Vagina (tissue), 2 donors: ENCODE measurements at places on chromosomes 5 and 9. TPM values are rescaled to one million over a fixed set of nuclear protein-coding genes. Genes with fewer than 3 reads are reported as not detected.

DNA sequence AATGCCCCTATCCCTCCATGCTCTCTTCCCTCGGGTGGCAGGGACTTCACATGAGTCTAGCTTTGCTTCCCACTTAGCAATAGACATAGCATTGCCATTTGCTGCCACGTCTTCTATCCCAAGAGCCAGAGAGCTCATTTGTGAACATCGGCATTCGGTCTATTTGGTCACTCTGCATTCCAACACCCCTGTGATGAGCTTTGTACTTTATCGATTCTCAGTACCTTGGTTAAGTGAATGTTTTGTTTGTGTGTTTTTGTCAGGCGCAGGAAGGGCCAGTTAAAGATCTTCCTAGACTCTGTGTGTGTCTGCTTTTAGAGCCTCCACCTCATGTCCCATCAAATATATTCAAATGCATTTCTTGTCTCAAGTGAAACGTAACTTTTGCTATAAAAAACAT, 141.7 kb downstream of the TARS1 start:
- H3K27me3 ChIP-seq: no peaks in the 10 kb centered on the region
- H3K4me3 ChIP-seq: no peak overlapping the region
- H3K36me3 ChIP-seq: no peaks in the 10 kb centered on the region
- no peak for DNase-seq
- H3K27ac ChIP-seq: no peak overlapping the region

DNA sequence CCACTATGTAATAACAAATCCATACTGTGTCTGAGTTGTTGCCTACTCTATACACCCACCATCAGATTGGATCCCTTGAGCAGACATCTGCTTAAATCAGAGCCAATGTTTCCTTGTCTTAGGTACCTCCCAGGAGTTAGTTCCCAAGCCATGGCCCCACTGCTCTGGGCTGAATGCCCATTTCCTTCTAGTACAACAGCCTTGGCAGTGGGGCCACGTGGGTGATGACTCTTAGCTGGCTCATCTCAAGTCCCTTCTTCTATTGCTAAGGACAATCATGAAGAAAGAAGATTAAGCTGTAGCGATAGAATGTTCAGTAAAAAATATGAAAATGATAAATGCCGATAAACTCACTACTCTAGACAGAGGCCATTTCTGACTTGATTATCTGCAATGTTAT, 16.6 kb downstream of the PTGR1 start:
- H3K4me3 ChIP-seq: no peak overlapping the region
- no peak overlapping the region for H3K27ac ChIP-seq
- H3K36me3 ChIP-seq: no peaks in the 10 kb centered on the region
- H3K4me1 ChIP-seq: no peaks in the 10 kb centered on the region

The FYB1 gene
- total RNA-seq: 10.8 TPM

DNA sequence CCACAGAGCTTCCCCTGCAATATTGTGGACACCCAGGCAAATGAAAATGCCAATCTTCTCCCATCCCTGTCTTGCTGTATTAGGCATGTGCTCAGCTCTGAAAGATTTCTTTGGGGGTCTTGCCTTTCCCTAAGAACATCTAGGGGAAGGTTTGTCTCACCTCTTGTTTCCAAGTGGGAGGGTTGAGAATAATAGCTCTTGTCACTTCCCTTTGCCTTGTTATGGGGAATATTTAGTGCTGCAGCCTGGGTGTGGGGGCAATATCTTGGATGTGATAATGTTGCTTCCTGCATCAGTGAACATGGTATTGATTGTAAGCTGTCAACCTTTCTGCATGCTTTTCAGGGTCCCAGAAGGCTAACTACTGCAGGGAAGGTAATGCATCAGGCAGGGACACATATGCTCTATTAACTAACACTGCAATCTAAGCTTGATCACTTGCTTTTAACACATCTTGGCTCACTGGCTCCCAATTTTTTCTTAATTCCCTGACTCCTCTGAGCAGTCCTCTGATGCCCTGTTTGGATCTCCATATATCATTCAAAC, 66.1 kb upstream of the GPR151 start:
- no peak for DNase-seq
- H3K27me3 ChIP-seq: no peaks in the 10 kb centered on the region
- no peak overlapping the region for H3K4me3 ChIP-seq
- no peak overlapping the region for H3K27ac ChIP-seq
- no peaks in the 10 kb centered on the region for H3K36me3 ChIP-seq

GRCh38 chr5:37815913-37816312, 23.9 kb downstream of the GDNF start:
- H3K27ac ChIP-seq: no peak overlapping the region
- H3K36me3 ChIP-seq: no peaks in the 10 kb centered on the region
- no peak overlapping the region for H3K4me3 ChIP-seq
- no peaks in the 10 kb centered on the region for H3K27me3 ChIP-seq
- H3K4me1 ChIP-seq: no peaks in the 10 kb centered on the region

The AGXT2 gene
- total RNA-seq: not detected

- DNase-seq: no peak
- no peaks in the 10 kb centered on the region for H3K4me1 ChIP-seq
- H3K27ac ChIP-seq: no peak overlapping the region
- H3K27me3 ChIP-seq: no peaks in the 10 kb centered on the region
Observed at GRCh38 chr9:109297899-109298298, 23.0 kb downstream of the EPB41L4B start.

GRCh38 chr9:95065224-95065623, 252.3 kb downstream of the FANCC start:
- no peaks in the 10 kb centered on the region for H3K27me3 ChIP-seq
- H3K36me3 ChIP-seq: peaks cover 26% of the 10 kb centered on the region
- peak overlapping the region; percentile 95 for H3K27ac ChIP-seq
- peaks cover 100% of the 10 kb centered on the region for H3K4me1 ChIP-seq

The ANKRD33B gene
- 14.2 TPM for total RNA-seq

The DENND4C gene
- total RNA-seq: 92.3 TPM
